ENCODE measurements at places on chromosomes 1 and 21.

- no peak for DNase-seq
These were observed 405.0 kb upstream of the POU3F1 start for GRCh38 chr1:38451541-38451993.

DNA sequence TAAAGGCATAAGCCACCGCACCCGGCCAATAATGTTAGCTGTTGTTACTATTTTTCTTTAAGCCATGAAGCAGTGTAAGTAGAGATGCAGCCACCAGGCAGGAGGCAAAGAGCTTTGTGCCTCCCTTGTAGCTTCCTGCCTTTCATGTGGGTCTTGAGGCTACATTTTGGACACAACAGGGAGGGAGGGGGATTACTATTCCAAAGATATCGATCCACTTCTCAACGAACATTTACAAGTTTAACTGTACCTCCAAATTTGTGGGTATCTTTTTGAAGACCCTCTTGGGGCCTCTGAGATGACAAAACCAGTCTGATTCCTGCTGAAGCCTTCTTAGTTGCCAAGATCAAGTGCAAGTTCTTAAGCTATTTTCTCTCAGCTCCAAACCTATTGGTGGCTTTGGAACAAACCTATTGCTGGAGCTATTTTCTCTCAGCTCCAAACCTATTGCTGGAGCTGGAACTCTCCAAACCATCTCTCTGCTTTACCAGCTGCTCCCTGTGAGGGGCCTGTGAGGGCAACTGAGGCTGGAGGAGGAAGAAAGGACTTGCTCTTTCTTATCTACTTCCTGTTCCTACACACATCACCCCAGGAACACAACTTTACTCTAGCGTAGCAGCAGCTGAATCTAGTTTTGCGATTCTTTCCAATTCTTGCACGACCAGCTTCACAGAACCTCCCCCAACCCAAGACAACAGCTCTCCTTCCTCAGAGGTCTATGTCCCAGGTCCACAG, 16.1 kb upstream of the RCAN3 start:
- DNase-seq = no peak

DNA sequence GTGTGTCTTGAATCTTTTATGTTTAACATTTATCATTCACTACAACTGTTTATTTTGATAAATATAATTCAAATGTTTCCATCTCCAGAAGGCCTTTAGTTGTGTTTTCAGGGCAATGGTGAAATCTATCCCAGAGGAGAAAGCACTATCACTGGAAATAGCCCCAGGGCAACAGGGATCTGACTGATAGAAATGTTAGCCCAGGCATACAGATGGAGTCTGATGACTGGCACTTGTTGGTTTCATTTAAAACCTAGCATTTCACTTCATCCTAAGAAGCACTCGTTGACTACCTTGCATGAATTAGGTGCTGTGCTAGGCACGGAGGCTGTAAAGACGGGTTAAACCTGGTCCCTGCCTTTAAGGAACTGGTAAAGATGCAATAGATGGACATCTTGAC, 103.1 kb downstream of the C1orf21 start:
- DNase-seq = no peak

GRCh38 chr1:15504436-15504835, 19.6 kb downstream of the CASP9 start:
- DNase-seq = no peak

DNA sequence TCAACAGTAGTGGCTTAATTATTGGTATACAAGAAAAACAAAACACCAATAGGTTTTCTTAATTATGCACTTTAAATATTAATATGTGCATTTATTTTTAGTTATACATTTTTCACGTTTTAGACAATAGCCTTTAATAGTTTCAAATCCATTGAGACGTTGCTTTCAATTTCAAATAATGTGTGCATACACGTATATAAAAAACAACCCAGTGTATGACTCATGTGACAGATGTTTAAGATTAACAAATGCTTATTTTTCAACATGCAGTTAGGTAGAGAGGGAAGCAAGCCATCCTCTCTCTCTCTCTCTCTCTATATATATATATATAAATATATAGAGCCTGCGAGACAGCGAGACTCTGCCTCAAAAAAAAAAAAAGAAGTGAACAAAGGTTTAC, 24.3 kb downstream of the EYA3 start:
- DNase-seq = no peak

DNA sequence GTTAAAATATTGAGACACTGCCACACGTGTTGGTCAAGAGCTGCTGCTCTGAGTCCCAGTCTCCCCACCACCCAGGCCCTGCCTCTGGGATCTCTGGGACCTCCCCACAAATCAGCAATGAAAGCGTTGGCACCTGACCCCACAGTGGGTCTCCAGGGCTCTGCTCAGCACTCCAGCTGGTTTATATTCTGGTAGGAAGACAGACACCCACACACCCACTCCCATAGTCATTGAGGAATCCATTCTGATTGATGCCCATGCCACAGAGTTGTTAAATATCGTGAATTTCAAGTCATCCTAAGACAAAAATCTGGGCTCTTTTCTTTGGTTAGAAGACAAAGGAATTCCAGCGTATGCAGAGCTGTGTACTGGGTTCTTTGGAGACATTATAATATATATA, 91.6 kb downstream of the KIF26B start:
- no peak for DNase-seq

GRCh38 chr1:85569737-85570404, 10.7 kb upstream of the CCN1 start:
- no peak for DNase-seq

- DNase-seq = no peak
These were observed 22.3 kb downstream of the EXO1 start for GRCh38 chr1:241870336-241870735.

GRCh38 chr1:67880056-67880601, 46.9 kb upstream of the GNG12 start:
- peak; percentile 82 for DNase-seq

All from NCI-H1092 (cell line).